ENCODE measurements at places on chromosomes 2 and 18.

GRCh38 chr2:10912076-10912731, 470 bp downstream of the KCNF1 start:
- DNase-seq, result no peak

DNA sequence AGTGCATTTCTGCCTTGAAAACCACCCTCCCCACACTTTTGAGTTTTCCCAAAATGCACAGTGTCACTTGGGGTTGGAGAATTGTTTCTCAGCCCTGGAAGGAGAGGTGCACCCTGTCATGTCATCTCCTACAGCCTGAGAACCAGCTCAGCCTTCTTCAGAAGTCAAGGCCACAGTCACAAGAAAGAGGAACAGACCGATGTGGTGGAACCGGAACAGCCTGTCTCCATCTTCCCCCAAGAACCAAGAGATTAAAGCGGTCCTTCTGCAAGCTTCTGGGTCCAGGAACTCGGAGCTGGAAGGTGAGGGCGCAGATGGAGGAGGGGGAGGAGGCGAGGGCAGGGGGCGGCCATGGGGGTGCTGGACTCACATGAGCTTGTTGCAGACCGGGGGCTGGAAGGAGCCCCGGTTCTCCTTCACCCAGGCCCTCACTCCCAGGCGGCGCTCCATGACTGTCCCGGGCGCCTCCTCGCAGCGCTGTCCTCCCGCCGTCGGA, 248 bp downstream of the HAAO start:
- DNase-seq, result no peak

DNA sequence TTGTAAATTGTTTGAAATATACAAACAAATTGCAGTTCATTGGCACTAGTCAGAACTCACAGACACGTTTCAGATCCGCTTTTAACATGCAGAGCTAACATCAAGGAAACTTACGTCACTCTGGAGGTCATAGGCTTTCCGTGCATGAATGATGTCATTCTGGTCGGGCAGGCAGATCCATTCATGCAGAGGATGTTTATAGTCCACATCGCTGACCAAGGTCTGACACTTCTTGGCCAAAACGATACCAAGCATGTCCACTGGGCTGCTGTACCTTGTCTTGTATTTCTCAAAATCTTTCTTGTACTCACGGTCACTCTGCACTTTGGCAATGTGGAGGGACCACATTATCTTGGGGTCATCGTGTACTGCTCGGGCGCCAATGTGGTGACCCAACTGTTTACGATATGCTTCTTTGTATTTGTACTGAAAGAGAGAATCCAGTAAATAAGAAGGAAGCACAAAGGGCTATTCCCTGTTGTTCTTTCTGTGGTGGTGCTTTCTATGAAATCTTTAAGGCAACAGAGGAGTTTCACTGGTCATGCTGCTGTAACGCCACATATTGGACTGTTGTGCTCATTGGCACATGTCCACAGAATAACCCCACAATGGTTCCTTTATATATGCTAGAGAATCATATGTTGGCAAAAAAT, 114.8 kb downstream of the NEB start:
- DNase-seq, result no peak

- no peak for DNase-seq
Measured at GRCh38 chr2:171345971-171346722, 87.6 kb downstream of the METTL8 start.

DNA sequence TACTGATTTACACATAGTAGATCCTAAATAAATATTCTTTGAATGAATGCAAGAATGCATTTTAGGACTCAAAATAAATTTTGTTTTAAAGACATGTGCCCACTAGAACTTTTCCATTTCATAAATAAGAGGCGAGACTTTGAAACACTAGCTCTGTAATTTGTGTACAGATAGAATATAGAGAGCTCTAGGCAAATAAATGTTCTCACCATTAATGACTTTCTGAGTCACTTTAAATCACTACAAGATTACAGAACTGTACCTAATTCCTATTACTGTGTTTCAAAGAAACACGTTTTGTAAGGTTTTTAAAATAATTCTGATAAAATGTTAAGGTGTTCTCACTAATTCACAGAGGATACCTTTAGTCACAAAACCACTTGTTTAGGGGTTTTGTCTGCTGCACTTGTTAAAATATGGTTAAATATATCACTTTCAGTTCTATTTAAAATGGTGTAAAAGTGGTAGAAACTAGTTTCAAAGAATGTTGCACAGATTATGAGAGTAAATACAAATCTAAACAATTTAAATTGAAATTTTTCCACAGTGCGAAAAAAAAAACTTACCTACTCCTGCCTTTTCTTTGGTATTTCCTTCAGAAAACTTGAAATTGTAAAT, 158.7 kb upstream of the ZC3H15 start:
- no peak for DNase-seq
